ENCODE measurements at places on chromosomes 11 and 22.

DNA sequence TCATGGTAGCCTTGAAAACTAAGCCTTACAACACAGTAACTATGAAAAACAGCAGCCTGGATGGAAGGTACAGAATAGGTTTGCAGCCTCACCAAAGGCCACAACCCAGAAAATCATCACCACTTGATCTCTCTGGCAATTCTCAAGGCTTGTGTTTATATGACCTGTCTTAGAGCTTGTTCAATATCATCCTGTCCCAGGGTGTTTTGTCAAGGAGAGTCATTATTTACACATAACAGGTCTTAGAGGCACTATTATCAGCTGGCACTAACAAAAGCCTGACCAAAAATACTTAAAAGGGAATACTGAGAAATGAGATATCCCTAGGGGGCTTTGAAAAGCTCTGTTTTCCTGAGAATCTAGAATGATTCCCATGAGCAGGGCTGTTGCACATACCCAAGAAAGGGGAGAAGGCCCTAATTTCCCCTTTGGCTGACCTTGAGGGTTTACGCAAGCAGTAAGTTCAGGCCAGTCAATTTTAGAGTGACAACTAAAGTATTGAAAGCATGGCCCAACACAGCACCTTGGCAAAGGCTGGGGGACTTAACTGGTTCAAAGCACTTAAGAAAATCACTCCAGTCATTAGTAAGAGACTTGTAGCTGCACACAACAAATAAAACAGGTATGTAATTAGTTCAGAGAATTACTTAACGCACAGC, 7.9 kb downstream of the SC5D start:
- DNase-seq = no peak

- DNase-seq = no peak
These were observed 4.9 kb upstream of the SMIM35 start for GRCh38 chr11:118091690-118092089.

- peak; percentile 92 for DNase-seq
These were observed 124.3 kb downstream of the DBX1 start for GRCh38 chr11:20035701-20036601.

DNA sequence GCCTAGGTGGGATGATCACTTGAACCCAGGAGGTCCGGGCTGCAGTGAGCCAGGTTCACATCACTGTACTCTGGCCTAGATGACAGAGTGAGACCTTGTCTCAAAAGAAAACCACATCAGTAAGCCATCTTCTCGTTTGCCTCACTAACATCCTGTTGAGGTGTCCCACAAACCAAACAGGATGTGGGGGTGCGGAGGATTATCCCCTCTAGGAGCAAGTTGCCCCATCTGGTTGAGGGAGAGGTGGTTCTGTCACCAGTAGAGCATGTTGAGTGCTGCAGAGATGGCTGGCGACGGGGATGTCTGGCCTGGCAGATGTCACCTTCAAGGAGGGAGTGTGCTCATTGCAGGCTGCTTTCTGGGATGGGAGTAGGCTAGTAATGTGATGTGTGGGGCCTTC, 72.4 kb downstream of the ZNRF3 start:
- DNase-seq = peak; percentile 67

DNA sequence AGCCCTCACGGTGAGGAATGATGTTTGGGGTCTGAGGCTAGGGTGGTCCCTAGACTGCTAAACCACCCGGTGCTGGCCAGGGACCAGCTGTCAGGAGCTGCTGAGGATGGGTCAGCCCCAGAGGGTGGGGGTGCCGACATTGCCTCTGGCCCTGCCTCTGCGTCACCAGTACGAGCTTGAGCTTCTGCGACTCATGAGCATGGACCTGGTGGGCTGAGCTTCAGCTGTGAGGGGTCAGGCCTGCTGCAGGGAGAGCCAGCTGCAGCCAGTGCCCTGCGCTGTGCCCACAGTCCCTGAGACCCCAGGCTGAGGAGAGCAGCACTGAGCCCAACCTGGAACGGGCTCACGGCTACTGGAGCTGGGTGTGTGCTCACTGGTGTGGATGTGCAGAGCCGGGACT, 7.0 kb downstream of the DERL3 start:
- DNase-seq = no peak

DNA sequence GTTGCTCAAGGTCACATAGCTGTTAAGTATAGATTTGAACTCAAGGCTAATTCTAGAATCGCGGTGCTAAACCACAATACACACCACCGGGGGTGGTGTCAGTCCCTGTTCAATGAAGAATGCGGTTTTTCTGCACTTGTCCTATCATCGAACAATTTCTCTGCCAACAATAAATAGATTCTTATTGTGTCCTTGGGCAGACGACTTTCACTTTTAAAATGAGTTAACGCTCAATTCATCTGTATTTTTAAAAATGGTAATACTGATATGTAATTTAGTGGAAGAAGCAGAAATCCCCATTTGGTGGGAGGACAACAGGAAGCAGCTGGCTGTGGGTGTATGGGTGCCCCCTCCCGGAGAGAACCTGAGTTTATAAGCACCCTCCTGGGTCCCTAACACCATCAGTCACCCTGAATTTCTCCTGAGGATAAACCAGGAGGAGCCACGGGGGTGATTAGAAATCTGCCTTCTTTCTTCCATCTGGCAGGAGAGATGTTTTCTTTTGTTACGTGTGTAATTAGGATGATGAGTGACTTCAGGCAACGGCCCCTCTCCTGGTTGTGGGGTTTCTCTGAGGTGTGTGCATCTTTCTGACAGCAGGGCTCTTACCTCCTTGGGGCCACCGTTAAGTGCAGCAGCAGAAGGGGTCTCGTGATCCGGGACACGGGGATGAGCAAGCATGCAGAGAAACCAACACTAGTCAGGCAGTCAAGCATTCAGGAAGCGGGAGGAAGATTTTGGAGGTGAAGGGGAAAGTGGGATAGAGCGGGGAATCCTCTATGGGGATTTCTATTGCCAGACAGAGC, 87.7 kb downstream of the GRAMD1B start:
- DNase-seq = no peak

DNA sequence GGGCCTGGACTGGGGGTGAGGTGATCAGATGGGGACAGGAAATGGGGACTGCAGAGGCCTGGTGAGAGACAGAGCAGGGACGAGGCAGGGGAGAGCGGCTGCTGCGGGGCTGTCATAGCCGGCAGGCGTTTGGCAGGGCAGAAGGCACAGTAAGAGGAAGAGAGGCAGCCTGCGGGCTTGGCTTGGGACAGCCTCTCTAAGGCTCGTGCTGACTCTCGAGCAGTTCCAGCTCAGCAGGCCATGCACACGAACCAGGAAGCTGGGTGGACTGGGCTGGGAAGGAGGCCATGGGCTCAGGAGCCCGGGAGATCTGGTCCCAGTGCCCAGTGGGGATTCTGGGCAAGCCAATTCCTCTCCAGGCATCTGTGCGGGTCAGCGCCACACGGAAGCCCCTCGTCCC, 19.6 kb upstream of the EIF3D start:
- DNase-seq = no peak

GRCh38 chr11:76792505-76793264, 9.5 kb downstream of the TSKU start:
- peak; percentile 29 for DNase-seq

DNA sequence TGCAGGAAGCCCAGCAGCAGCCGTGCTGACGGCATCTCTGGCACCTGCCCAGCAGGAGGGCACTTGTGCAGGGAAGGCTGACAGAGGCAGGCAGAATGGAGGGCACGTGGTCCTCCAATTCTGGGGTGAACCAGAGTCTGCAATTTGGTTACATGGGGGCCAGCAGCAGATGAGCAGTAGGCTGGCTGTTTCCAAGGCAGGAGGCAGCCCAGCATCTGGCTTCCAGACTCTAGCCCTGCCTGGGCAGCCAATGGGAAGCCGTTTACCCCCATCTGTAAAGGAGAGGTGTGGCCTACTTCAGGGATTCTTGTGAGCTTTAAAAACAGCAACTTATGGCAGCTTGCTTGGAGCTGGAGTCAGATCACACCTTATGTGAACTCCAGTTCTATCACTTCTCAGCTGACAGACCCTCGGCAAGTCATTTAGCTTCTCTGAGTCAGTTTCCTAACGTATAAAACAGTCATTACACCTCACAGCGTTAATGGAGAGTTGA, 27.9 kb upstream of the RASL10A start:
- DNase-seq = peak; percentile 41

- DNase-seq = no peak
These were observed at the start of gene MCHR1 for GRCh38 chr22:40679249-40679963. Gene MCHR1 (plus strand): TSS chr22:40679484. CDS start chr22:40679653, 169 bp downstream.

DNA sequence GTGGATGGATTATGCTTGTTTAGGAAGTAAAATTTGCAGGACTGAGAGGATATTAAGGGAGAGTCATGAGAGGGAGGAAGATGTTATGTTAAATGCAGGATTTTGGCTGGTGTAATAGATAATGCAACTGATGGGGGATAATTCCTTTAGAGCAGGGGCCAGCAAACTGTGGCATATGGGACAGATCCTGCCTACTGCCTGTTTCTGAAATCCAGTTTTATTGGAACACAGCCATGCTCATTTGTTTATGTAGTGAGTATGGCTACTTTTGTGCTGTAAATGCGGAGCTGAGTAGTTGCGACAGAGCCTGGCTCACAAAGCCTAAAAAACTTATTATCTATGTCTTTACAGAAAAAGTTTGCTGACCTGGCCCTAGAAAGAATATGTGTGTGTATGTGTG, 66.6 kb upstream of the MPPED2 start:
- DNase-seq = no peak

- no peak for DNase-seq
These were observed 644 bp downstream of the TMEM134 start for GRCh38 chr11:67468456-67468758.

DNA sequence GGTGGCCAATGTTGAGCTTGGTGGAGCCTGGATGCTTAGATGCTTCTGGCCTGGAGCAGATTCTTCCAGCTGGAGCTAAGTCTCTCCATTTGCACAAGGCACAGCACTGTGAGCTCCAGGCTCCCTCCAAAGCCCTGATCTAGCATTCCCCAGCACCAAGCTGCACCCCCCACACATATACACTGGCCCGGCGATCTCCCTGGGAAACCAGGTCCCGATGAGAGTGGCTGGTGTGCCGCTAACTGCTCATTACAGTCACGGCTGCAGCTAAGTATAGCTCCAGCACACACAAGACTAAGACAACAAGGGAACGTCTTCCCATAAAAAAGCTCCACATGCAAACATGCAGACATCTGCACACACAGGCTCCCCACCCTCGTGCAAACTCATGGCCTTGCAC, 17.6 kb downstream of the KCNC1 start:
- no peak for DNase-seq

Data from RPMI7951 (cell line).